ACHN (cell line): ENCODE measurements at places on chromosomes 16 and 17.

DNA sequence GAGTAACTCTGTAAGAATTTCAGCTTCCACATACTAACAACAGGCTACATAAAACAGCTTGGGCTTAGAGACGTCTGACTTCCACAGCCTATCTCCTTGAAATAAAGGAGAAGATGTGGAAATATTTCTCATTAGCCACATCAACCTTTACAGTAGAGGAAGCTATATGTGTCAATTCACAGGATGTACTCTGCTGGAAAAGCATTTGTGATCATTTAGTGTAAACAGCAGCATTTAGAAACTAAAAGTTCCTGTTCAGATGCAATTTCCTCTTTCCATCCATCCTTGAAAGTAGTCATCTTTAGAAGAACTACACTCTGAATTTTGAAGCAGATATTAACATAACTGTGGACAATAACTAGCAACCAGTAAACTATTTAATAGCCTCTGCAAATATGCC, 46.2 kb downstream of the XPO6 start:
- no peak for DNase-seq

- no peak for DNase-seq
These were observed 9.5 kb downstream of the IRF8 start for GRCh38 chr16:85908444-85908843.

- DNase-seq: peak; percentile 78
These were observed at the start of gene RHBDF1 for GRCh38 chr16:72561-73548. Gene RHBDF1 (minus strand): TSS chr16:72631. CDS start chr16:65015, 7,616 bp downstream.

- DNase-seq: no peak
These were observed 300.2 kb upstream of the IRX5 start for GRCh38 chr16:54630284-54630967.

DNA sequence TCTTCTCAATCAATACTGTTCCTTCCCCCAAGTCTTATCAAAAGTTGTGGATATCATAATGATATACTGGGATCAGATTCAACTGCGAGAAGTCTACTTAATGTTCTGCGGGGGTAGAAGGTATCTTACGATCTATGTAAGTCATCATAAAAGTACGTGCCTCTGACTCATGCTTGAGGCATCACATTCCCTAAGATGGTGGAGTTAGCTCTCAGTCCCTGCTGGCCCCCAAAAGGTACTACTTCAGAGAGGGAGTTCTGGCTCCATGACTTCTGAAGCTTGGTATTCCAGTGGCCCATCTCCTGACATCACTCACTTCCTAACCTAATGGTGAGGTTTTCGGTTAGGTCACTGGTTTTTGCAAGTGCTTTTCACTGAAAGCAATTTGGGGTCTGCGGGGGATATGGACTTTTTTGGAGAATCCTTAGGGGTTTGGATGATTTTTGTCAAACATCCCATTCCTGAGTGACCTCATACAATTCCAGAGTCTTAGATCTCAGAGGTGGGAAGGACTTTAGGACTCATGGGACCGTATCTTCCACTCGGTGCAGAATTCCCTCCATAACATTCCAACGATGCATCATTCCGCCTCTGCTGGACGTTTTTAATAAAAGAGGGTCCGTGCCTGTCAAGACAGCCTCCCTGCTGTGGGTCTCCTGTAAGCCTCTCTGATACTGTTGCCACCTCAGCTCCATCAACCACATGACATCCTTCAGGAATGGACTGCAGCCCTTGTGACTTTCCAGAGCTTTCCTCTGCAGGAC, 74.3 kb downstream of the DYNLRB2 start:
- DNase-seq: peak; percentile 48

- DNase-seq: no peak
These were observed 66.8 kb downstream of the C16orf78 start for GRCh38 chr16:49440156-49441065.

GRCh38 chr17:48609759-48610281, 997 bp downstream of the HOXB7 start:
- no peak for DNase-seq

- DNase-seq: no peak
These were observed 3.0 kb upstream of the BAHCC1 start for GRCh38 chr17:81391936-81392908.

GRCh38 chr17:78168242-78168902, at the start of gene SYNGR2:
Gene SYNGR2 (plus strand): TSS chr17:78168581. CDS start chr17:78168617, 36 bp downstream.
- DNase-seq: peak; percentile 86

DNA sequence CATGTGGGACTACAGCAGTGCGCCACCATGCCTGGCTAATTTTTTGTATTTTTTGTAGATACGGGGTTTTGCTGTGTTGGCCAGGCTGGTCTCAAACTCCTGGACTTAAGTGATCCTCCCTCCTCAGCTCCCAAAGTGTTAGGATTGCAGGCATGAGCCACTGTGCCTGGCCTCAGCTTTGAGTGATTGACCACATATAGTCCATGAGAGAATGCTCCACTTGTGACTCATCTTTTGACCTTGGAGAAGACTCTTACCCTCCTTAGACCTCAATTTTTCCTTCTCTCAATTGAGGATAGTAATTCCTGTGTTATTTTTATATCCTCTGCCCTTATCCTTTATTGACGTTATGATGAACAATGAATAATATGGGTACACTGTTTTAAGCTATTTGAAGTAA, 30.9 kb upstream of the DUSP14 start:
- DNase-seq: peak; percentile 66

DNA sequence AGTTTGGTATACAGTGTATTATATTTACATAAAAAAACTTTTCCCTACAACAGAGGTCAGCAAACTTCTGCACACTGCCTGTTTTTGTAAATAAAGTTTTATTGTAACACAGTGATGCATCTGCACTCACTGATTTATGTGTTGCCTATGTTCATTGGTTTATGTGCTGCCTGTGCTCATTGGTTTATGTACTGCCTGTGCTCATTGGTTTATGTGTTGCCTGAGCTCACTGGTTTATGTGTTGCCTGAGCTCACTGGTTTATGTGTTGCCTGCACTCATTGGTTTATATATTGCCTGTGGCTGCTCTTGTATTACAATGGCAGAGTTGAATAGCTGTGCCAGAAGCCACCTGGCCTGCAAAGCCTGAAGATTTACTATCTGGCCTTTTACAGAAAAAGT, 81.6 kb downstream of the MYH11 start:
- peak; percentile 24 for DNase-seq

GRCh38 chr17:82696916-82697807, 1.3 kb downstream of the RAB40B start:
- DNase-seq: no peak

DNA sequence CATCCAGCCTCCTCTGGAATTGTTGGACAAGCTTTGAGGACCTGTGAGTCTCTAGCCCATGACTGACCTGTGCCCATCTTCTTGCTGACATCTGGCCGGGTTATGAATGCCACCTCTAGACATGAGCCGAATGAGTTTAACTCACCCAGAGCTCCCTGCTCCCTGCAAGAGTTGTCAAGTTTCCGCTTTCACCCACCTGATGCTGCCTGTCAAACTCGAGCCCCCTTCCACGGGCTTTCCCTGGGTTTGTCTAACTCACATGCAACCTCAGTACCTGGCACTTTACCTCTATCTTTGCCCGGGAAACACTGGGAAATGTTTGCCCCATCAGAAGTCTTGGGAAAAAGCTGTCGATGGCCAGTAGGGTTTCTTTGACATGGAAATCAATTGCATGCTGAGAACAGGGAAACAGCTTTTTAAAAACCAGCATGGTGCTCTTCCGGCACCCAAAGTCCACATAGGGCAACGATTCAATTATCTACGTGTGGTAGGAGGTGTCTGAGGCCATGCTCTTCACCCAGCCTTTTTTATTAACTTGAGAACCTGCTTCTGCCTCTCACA, 33.8 kb upstream of the DNAH17 start:
- no peak for DNase-seq

- DNase-seq: no peak
These were observed 75.9 kb upstream of the WSB1 start for GRCh38 chr17:27218041-27218440.

DNA sequence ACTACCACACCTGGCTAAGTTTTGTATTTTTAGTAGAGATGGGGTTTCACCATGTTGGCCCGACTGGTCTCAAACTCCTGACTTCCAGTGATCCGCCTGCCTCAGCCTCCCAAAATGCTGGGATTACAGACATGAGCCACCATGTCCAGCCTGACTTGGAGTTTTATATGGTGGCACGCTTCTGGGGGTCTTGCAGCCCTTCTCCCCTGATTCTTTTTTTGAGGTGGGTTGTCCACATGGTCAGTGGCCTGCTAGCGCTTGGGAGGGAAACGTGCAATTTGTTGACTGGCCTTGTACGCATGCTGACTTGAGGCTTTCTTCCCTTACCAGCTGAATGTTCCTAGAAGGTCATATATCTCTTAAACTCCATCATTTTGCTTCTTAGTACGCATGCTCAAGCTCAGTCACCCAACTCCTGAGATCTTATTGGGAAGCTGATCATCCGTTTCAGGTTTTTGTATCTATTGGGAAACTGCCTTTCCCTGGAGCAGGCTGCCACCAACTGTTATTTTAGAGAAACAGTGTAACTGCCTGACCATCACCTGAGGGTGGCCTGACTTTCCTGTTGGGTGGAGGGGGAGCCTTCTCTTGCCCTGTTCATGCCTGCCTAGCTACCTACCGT, 13.7 kb upstream of the LDHD start:
- DNase-seq: no peak

- no peak for DNase-seq
These were observed 173.1 kb downstream of the PARN start for GRCh38 chr16:14456793-14457481.

DNA sequence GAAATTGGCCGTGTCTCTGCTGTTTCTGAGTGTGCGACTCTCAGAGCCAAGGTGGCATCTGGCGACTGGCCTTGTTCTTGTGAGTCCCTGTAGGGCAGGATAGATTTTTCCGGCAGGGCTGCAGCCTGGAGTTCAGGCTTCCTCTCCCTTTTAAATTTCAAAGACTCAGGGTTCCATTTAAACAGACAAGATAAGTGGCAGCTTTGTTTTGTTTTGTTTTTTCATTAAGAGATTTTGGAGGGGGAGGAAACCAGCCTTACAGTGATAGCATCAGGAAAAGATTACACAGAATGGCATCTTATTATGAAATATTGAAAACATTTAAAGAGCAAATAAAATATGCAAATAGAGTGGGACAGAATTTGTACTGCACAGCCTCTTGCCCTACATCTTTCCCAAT, 151.3 kb downstream of the RPTOR start:
- no peak for DNase-seq

- no peak for DNase-seq
These were observed 25.4 kb downstream of the IL4R start for GRCh38 chr16:27339180-27339579.

- peak; percentile 97 for DNase-seq
These were observed 118.0 kb upstream of the ZNF469 start for GRCh38 chr16:88264641-88265285.

DNA sequence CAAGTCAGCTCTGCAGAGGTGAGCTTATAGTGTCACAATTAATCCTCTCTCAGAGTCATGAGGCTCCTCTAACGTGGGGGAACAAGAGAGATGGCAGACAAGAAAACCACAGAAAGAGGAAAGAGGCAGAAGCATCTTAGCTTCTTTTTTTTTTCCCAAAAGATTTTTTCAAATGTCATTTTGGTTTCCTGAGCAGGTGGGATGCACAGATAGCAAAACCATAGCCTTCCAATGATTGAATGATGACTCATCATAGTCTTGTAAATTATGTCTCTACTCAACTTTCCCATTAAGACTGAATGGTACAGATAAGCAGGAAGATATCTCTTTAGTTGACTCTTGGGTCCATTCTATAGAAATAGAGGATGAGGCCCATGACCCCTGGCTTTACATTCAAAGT, 162.8 kb upstream of the ZFHX3 start:
- DNase-seq: no peak

GRCh38 chr17:43410557-43411368, 12.0 kb downstream of the ARL4D start:
- peak; percentile 22 for DNase-seq

GRCh38 chr17:75633486-75634375, 497 bp downstream of the SMIM5 start:
- DNase-seq: peak; percentile 91

GRCh38 chr17:74165797-74166365, 37.6 kb upstream of the RPL38 start:
- no peak for DNase-seq

DNA sequence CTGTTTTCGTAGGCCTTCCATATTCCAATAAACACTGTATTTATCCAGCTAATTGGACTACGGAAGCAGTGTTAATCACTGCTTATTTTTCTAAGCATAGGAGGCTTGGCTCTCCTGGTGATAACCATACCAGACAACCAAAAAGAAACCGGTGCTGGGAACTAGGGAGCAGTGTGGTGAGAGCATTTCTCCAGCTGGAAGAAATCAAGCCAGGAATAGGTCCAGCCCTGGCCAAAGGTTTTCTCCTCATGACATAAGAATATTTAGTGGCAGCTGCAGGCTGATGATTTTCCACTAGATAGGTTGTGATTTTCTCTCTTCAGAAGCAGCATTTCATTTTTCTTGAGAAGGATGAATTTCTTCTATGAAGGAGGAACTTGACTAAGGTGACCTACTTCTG, 141.5 kb downstream of the TRIM37 start:
- no peak for DNase-seq

DNA sequence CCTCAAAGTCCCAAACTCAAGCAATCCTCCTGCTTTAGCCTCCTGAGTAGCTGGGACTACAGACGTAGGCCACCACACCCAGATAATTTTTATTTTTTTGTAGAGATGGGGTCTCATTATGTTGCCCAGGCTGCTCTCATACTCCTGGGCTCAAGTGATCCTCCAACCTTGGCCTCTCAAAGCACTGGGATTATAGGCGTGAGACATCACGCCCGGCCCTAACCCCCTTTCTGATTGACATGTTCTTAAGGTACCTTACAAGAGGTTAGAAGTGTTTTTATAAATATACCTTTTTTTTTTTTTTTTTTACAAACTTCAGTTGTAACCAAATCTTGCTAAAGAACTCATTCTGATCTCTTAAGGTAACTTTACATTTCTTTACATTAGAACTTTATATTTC, 64.8 kb downstream of the GNA13 start:
- DNase-seq: no peak

GRCh38 chr16:66085651-66086050, 280.8 kb upstream of the CDH5 start:
- no peak for DNase-seq

- no peak for DNase-seq
These were observed 417.0 kb upstream of the PSMD7 start for GRCh38 chr16:73879621-73880020.

- DNase-seq: peak; percentile 67
These were observed 4.0 kb downstream of the NOG start for GRCh38 chr17:56597495-56597990.
